ENCODE measurements at places on chromosomes 7 and 10.

- H3K4me1 ChIP-seq = no peaks in the 10 kb centered on the region
- H3K27me3 ChIP-seq = no peaks in the 10 kb centered on the region
- H3K27ac ChIP-seq = no peak overlapping the region
- H3K36me3 ChIP-seq = no peaks in the 10 kb centered on the region
- no peak overlapping the region for H3K4me3 ChIP-seq
These were observed 63.7 kb downstream of the PRKG1 start for GRCh38 chr10:51137756-51138529.

DNA sequence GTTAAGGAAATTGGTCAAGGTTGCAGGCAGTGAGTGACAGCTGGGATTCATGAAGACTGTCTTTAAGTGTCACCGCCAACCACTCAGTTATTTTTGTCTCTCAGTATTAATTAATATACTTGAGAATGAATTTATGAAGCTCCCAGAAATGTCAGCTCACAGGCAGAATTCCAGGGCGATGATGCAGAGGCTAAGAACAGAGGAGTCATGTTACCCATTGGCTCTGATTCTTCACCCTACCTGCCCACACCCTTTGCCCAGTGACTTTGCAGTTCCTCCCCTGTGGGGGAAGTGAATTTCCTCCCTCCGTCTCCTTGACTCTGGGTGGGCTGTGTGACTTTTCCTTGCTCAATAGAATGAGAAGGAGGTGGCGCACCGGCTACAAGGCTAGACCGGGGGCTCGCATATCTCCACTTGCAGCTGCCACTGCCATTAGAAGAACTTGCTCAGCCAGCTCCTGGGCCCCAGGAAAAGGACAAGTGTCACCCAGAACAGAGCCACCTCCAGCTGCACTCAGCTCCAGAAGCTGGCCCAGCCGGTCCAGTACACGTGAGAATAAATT is 157.1 kb upstream of the PRKCQ start:
- no peak overlapping the region for H3K27ac ChIP-seq
- no peaks in the 10 kb centered on the region for H3K36me3 ChIP-seq
- no peak for DNase-seq
- peaks cover 58% of the 10 kb centered on the region for H3K27me3 ChIP-seq
- H3K4me1 ChIP-seq = no peaks in the 10 kb centered on the region

GRCh38 chr10:122981066-122981464 is 864 bp downstream of the PSTK start:
- peak overlapping the region; percentile 90 for H3K4me3 ChIP-seq
- H3K27me3 ChIP-seq = no peaks in the 10 kb centered on the region
- peak overlapping the region; percentile 97 for H3K27ac ChIP-seq
- peaks cover 26% of the 10 kb centered on the region for H3K36me3 ChIP-seq
- peaks cover 8% of the 10 kb centered on the region for H3K4me1 ChIP-seq

DNA sequence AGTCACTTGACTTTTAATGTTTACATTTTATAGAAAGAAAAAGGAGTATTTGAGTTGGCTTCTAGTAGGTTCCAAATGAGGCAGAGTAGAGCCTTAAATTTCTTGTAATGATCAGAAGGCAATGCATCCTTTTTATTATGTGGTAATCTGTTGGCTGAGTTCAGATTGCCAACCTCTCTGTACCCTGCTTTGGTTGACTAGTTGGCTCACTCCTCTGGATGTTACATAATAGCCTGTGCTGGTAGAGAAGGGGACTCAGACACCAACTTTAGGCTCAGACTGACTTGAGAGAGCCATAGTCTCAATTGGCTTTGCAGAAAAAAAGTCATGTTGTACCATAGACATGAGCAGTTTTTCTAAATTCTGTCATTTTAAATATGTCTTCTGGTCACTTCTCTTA is 46.8 kb upstream of the GLCCI1 start:
- peaks cover 21% of the 10 kb centered on the region for H3K4me1 ChIP-seq
- H3K36me3 ChIP-seq = peaks cover 6% of the 10 kb centered on the region
- no peaks in the 10 kb centered on the region for H3K27me3 ChIP-seq
- peak overlapping the region; percentile 30 for H3K4me3 ChIP-seq
- H3K27ac ChIP-seq = peak overlapping the region; percentile 30

DNA sequence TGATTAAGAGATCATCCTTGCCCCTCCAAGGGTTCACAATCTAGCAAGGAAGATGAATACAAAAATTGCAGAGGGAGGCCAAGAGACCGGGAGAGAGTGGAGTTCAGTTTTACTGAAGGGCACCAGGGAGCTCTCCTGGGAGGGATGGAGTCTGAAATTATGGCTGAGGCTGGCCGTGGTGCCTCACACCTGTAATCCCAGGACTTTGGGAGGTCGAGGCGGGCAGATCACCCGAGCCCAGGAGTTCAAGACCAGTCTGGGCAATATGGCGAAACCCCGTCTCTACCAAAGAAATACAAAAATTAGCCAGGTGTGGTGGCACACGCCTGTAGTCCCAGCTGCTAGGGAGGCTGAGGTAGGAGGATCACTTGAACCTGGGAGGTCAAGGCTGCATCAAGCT is 51.4 kb upstream of the MXI1 start:
- H3K36me3 ChIP-seq = peaks cover 17% of the 10 kb centered on the region
- no peak for DNase-seq
- peaks cover 85% of the 10 kb centered on the region for H3K27me3 ChIP-seq
- H3K27ac ChIP-seq = peak overlapping the region; percentile 73

DNA sequence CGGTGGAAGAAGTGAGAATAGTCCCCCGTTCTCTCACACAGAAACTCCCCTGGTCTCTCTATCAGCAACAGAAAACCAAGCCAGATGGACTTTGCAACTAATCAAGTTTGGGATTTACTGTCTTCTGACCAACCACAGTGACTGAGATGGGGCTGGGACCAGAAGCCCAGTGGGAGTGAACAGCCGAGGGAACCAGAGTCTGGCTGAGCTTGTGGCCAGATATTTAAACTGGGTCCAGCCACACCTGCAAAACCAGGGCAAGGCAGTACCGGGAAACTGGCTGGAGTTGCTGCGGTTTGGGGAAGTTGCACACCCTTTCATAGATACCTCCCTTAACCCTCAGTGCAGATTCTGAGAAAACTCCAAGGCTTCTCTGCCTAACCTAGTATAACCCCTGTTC is 6.0 kb downstream of the GSTK1 start:
- no peaks in the 10 kb centered on the region for H3K27me3 ChIP-seq
- H3K4me3 ChIP-seq = no peak overlapping the region
- peaks cover 40% of the 10 kb centered on the region for H3K36me3 ChIP-seq
- H3K27ac ChIP-seq = peak overlapping the region; percentile 32

DNA sequence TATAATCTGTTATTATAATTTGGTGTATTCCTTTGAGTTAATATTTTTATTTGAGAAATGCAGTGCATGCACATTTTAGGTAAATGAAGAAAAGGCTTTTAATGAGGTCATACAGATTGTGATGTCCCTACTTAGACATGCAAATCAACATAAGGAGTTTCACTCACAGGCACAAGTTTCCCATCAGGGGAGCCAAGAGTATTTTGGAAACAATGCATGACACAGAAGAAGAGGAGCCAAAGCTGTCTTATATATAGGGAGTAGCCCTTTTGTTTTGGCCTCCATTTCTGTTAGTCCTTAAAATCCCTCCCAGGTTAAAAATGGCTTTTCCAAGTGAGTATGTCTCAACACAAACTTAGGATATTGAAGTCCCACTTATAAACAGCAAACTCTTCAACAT is 703.4 kb upstream of the ANKRD30A start:
- H3K27ac ChIP-seq = no peak overlapping the region
- H3K4me3 ChIP-seq = no peak overlapping the region
- no peak for DNase-seq
- H3K4me1 ChIP-seq = no peaks in the 10 kb centered on the region

DNA sequence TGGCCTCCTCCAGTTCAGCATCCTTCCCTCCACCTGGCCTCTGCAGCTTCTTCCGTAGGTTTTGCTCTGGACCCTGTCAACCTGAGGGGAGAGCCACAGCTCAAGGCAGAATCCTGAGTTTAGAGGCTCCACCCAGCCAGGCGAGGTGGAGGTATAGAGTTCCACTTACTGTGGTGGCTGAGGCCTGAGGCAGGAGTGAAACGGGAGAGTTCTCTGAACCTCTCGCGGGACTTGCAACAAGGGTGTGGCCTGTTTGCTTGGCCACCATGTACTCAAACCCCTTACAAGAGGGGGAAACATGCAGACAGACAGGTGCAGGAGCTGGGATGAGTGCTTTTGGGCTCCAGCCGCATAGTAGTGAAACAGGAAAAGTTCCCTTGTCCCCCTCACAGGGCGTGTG is 154.0 kb upstream of the C7orf33 start:
- H3K36me3 ChIP-seq = peaks cover 2% of the 10 kb centered on the region
- no peaks in the 10 kb centered on the region for H3K4me1 ChIP-seq
- H3K27me3 ChIP-seq = peaks cover 27% of the 10 kb centered on the region
- no peak for DNase-seq
- H3K4me3 ChIP-seq = no peak overlapping the region

DNA sequence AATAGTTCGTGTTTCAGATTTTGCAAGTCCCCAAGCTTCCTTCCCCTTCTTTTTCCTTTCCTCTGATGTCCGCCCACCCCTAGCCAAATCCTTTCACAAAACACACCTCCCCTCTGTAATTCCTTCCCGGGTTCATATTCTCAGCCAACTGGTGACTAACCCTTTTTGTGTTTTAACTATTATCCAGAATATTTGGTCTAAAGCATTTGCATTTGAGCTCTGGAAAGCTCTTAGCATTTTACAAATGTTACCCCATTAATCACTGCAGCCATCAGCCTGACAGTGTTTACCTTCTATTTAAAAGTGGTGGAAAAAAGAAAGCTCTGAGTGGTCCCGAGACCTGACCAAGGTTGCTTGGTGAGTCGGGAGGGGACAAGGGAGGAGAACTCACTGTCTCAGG is 139.0 kb downstream of the CREB5 start:
- no peak overlapping the region for H3K27ac ChIP-seq
- peaks cover 11% of the 10 kb centered on the region for H3K27me3 ChIP-seq
- no peaks in the 10 kb centered on the region for H3K4me1 ChIP-seq
- no peak overlapping the region for H3K4me3 ChIP-seq

DNA sequence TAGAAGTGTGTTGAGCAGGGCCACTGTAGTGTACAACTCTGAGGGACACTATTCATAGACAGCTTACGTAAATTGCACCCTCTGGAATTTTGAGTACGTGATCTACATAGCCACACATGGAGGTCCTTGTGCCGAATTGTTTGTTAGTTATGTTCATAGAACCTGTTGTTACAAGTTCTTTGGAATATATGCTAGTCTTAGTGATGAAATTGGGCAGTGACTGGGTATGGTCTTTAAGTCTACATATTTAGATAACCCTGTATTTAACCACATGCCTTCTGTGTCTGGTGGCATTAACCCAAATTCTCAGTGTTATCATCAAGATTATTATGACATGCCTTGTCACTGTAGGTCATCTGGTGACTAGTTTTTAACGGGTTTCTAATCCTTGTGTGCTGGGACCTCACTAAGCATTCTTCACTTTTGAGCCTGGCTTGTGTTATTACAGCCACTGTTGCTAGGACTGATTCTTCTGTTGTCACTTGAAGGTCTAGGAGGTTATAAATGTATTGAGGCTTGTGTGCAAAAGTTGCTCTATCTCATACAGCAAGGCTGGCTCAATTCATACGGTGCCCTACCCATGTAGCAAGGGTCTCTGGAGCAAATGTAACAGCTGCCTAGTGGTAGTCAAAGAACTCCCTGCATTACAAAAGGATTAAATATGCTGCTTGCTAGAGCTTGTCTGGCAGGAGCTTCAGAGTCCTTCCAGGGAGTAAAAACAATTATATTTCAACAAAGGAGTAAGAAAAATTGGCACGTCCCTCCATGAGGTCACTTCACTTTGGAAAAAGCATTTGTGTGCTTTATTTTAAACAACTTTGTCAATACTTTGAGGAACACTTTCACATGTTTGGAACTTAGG is 65.4 kb downstream of the CDK14 start:
- no peak overlapping the region for H3K27ac ChIP-seq
- H3K36me3 ChIP-seq = no peaks in the 10 kb centered on the region
- H3K4me3 ChIP-seq = no peak overlapping the region
- DNase-seq = no peak
- H3K27me3 ChIP-seq = no peaks in the 10 kb centered on the region
- H3K4me1 ChIP-seq = no peaks in the 10 kb centered on the region

DNA sequence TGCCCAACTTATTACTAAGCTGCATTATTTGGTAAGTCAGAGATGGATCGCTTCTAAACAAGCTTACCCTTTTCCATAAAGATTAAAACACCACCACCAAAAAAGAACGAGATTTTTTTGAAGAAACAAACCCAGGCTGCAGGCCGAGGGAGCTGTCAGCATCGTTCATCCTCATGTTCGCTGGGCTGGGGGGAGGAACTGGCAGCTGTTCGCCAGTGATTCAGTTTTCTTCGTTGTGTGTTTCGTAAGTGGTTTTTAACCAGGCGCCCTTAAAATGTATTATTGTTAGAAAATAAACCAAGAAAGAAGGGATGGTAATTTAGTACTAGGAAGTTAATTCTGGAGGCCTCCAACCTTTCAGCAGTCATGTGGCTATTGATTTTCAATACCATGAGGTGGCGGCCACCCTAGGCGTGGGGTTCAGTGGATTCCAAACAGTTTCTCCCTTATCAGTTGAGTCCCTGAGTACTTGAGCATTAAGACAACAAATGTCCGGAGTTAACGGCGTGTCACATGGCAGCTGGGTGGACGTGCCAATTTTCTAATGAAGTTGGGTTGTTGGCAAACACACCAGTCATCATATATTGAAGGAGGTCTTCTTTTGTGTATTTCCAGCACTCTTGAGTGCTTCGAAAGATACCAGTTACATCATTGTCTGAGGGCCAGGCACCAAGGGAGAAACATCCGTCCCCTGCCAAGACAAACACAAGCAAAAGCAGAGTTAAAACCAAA is 173.2 kb downstream of the EBF3 start:
- H3K27ac ChIP-seq = no peak overlapping the region
- H3K4me1 ChIP-seq = no peaks in the 10 kb centered on the region
- H3K36me3 ChIP-seq = no peaks in the 10 kb centered on the region
